ENCODE measurements at places on chromosomes 1 and 21.

GRCh38 chr1:66339944-66340343 lies 194.0 kb upstream of the SGIP1 start:
- no peak for DNase-seq

GRCh38 chr1:231778009-231778719 lies 151.6 kb downstream of the DISC1 start:
- DNase-seq, result no peak

DNA sequence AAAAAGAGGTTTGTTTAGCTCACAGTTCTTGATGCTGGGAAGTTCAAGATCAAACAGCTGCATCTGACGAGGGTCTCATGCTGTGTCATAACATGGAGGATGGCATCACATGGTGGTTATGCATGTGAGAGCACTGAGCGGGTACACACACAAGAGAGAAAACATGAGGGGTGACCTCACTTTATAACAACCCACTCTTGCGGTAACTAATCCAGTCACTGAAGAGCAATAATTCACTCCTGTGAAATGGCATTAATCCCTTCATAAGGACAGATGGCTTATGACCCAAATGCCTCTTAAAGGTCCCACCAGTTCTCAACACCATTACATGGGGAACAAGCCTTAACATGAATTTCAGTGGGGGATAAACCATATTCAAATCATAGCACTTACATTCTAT lies 23.2 kb upstream of the CHIT1 start:
- DNase-seq, result no peak

GRCh38 chr1:111733183-111733991 lies 5.8 kb downstream of the INKA2 start:
- DNase-seq, result no peak

- no peak for DNase-seq
Observed at GRCh38 chr1:165397944-165398343, 41.4 kb upstream of the LMX1A start.

- no peak for DNase-seq
Observed at GRCh38 chr1:200038325-200038980, 10.9 kb downstream of the NR5A2 start.

GRCh38 chr1:221809091-221810029 lies 67.5 kb upstream of the DUSP10 start:
- no peak for DNase-seq

GRCh38 chr1:241331328-241332036 lies 25.5 kb downstream of the RGS7 start:
- DNase-seq, result no peak

DNA sequence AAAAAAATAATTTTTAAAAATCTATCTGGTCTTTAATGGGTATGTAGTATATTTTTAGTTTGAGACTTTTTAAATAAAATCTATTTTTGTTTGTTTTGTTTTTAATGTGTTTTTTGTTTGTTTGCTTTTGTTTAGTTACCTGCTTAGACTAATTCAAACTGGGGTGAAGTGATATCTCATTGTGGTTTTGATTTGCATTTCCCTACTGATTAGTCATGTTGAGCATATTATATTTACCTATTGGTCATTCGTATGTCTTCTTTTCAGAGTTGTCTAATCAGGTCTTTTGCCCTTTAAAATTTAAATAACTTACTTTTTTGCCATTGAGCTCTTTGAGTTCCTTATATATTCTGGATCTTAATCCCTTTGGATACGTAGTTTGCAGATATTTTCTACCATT lies 20.3 kb downstream of the CD1B start:
- no peak for DNase-seq

- no peak for DNase-seq
Observed at GRCh38 chr21:45818904-45819285, 162.7 kb upstream of the COL6A1 start.

GRCh38 chr1:109398343-109399225 lies 866 bp upstream of the SORT1 start:
- no peak for DNase-seq

DNA sequence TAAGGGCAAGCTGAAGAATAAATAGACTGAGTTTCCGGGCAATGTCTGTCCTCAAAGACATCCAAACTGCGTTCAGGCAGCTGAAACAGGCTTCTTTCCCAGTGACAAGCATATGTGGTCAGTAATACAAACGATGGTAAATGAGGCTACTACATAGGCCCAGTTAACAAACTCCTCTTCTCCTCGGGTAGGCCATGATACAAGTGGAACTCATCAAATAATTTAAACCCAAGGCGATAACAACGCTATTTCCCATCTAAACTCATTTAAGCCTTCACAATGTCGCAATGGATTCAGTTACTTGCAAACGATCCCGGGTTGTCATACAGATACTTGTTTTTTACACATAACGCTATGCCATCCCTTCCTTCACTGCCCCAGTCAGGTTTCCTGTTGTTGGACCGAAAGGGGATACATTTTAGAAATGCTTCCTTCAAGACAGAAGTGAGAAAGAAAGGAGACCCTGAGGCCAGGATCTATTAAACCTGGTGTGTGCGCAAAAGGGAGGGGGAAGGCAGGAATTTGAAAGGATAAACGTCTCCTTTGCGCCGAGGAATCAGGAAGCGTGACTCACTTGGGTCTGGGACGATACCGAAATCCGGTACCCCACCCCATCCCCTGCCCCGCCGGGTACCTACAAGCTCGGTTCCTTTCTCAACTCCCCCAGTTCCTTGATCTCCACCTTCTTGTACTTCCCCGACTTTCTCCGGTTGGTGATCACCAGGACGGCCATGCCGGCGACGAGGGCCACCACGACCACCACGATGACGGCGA lies 1.3 kb downstream of the TACSTD2 start:
- no peak for DNase-seq

DNA sequence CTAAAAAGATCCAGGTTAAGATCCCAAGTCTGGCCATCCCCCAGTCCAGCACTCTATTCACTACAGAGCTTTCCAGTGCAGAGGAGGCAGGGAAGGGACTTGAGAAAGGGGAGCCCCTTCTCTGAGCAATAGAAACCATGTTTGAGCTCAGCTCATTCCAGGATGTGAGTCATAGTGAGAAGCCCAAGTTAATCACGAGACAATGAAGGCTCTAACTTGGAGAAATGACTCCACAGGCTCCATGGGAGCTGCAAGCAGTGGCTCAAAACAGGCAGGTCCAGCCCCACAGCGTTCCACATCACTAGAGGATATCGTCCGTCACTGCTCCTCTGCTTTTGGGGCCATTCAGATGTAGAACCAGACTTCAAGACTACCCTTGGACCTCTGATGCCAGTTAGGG lies 59.1 kb downstream of the CAMK2N1 start:
- DNase-seq, result no peak

- no peak for DNase-seq
Observed at GRCh38 chr1:30382496-30382895, 340.9 kb downstream of the MATN1 start.

GRCh38 chr1:228125185-228125584 lies 14.9 kb upstream of the GUK1 start:
- DNase-seq, result no peak

GRCh38 chr1:112722601-112723510 lies 7.7 kb upstream of the PPM1J start:
- DNase-seq, result no peak

GRCh38 chr1:211695135-211695816 lies 19.9 kb upstream of the NEK2 start:
- DNase-seq, result no peak

DNA sequence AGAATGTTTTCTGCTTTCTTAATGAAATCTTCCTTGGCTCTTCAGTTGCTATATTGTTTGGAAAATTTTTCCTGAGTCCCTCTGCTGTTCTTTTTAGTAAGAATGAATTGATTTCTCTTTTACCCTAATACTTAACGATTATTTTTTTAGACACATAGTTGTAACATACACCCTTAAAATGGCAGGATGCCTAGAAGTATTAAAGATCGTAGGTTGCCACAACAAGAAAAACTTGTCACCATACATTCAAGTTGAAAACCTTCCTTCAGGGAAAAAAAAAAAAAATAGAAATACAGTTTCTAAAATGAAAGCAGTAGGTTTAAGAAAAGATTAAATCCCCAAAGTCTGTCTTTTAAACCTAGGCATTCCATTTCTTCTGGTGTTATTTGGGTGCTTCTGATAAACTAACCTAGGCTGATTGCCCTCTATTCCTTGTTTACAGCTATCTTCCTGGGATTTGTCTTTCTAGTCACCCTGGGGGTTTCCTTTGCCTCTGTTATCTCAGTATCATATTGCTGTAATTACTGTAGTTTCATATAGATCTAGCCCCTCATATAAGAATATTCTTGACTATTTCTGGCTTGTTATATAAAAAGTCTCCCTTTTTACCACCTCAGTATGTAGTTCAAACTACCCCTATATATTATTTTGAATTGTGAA lies 16.8 kb downstream of the SUCO start:
- DNase-seq, result no peak

GRCh38 chr21:39788383-39788782 lies 43.4 kb downstream of the IGSF5 start:
- no peak for DNase-seq

DNA sequence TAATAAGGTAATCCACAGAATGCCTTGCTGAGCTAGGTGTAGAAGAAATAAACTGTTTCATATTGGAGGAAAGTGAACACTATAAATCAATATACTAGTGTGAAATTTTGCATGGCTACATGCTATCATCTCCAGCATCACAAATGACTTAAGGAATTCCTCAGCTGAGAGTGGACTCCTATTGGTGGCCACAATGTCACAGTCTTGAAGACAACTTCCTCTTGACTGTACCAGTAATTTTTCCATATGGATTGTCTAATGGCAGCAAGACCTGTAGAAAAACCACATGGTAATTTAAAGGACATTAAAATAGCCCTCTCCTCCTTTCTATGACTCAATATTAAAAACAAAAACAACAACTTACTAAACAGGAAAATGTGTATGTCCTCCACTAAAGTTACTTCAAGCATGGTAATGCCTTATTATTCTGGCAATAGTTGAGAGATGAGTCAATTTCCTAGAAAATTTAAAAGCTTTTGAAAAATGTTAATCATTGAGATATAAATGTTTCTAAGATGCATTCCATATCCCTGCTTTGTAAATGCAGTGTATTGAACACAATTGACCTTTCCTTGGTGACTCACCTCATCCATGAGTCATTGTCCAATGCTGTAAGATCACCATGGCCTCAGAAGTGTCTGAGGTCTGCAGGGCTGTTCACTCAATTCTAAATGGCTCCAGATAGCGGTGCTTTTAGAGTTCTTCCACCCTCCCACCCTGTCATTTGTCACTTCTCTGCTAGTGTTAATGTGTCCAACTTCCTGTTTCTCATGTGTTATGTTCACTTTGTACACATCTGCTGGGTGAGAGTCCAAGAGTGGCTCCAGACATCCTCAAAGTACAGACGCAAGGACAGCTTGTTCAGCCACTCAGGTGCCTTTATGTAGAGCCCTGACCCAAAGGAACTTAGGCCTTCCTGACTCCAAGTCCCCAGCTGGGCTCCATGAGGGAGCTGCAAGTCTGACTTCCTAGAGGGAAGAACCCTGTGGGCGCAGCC lies 32.8 kb upstream of the DNASE2B start:
- DNase-seq, result no peak
